ENCODE measurements at places on chromosomes 1 and 21.

GRCh38 chr1:116921301-116921885 lies 11.7 kb downstream of the PTGFRN start:
- no peak for DNase-seq

DNA sequence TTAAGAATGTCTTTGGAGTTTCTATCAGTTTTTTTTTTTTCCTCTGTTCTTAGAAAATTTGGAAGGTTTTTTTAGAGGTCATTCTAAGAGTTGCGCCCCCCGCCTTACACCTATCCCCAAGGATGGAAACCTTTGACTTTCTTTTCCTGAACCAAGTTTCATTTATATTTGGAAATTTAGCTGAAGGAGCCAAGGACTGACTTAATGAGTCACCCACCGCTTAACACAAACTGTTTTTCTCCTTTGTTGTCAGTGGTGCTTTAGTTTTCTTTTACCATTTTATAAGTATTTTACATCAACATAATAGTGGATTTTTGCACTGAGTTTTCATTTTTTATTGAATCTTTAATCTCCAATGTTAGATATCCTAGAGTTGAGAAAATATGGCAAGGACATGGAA lies 25.3 kb downstream of the USP25 start:
- DNase-seq, result no peak

DNA sequence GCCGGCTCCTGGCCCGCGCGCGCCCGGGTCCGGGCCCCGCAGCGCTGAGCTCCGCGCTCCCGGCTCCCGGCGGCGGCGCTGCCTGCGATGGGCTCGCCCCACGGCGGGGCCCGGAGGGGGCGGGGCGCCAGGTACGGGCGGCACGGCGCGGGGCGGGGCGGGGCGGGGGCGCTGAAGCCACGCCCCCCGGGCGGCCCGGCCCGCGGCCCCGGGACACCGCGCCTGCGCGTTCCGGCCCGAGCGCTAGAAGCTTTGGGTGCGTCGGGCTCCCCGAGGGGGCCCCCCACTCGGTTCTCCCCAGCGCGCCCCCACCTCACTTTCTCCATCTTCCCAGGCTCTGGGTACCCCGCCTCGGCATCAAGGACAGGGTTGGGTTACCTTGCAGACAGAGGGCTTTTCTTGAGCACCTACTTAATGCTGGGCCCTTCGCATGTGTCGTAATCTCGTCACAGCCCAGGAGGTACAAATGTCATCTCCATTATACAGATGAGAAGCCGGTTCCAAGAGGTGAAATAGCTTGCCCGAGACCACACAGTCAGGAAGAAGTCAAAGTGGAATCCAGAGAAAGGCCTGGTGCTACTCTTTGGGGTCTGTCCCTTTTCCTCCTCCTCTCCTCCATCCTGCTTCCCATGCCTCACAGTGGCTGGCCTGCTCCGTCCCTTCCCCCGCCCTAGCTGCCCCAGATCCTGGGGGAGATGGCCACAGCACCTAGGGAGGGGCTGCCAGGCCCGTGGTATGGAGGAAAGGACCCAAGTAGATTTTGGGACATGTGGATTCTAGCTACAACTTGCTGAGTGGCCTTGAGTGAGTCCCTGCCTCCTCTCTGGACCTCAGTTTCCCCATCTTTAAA lies 46.5 kb downstream of the RAP1GAP start:
- peak; percentile 93 for DNase-seq

DNA sequence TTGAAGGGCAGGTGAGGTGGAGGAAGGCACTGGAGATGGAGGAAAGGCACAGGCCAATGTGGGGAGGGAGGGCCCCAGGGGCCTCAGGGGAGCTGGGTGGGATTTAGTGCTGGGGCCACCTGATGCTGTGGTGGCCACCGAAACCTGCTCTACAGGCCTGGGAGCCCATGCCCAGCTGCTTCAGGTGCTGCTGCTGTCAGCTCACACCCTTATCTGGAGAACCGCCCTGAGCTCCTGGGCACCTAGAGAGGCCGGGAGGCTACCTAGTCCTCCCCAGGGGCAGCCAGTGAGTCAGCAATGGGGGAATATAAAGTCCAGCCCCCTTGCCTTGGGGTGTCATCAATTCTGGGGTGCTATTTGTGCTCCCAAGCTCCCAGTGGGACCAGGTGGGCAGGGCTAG lies 12.2 kb downstream of the FAM131C start:
- no peak for DNase-seq

DNA sequence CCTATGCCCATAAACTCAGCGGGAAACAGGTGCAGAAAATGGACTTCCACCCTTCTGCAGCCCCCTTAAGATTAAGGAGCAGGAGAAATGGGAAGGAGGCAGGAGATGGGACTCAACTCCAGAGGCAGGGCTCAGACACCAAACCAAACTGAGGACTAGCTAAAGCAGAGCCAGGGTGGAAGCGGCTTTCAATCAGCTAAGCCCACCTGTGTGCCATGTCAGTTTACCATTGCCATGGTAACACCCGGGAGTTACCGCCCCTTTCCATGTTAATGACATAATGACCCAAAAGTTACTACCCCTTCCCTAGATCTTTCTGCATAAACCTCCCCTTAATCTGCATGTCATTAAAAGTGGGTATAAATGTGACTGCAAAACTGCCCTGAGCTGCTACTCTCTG lies 653.5 kb downstream of the PTPRU start:
- no peak for DNase-seq

- DNase-seq, result no peak
Observed at GRCh38 chr1:168821434-168821833, 92.4 kb upstream of the DPT start.

GRCh38 chr21:27818847-27819246 lies 852.0 kb upstream of the ADAMTS5 start:
- DNase-seq, result no peak

DNA sequence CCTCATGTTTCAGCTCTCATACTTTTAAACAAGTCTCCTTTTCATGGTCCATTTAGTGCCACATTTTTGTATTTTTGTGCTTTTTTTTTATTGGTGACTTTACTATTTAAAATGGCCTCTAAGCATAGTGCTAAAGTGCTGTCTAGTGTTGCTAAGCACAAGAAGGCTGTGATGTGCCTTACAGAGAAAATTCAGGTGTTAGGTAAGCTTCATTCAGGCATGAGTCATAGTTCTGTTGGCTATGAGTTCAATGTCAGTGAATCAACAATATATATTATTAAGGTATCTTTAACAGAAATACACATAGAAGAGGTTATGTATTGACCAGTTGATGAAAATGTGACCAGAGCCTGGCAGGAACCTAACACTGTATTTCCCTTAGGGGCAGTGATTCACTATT lies 12.8 kb upstream of the FUBP1 start:
- DNase-seq, result no peak

DNA sequence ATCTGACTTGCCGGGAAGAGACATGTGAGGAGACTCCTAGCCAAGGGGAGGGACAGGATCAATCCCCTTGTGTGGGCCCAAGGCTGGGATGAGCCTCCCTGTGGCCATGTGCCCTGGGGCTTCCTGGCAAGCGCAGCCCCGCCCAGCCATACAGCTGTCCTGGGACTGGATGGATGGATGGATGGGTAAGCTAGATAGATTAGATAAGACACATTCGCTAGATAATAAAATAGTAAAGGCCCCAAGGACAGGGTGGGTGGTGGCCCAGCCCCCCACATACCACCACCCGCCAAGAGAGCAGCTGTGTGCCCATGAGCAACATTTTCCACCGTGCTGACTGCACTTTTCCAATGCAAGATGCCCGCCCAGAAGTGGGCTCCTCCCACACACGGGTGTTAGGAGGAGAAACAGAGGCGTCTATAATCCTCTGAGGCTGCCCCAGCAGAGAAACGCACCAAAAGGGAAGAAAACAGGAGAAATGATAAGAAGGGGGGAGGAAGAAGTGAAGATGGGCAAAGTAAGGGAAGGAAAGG lies 25.1 kb downstream of the ZBTB17 start:
- DNase-seq, result no peak

DNA sequence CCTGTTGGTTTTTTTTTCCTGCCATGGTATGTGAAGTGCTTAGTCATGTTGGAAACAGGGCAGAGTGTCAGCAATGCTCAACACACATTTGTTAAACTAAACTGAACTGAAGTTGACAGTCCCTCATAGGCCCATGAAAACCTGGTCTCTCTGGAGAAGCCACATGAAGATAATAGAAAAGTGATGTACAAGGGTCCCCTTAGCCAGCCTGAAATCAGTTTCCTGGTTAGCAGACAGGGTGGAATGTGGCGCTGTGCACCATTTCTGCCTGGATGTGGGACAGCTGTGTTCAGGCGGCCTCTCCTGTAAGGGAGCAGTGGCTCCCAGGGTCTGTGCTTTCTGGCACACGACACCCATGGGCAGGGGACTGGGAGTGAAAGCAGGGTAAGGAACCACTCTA lies 9.9 kb upstream of the CHI3L1 start:
- no peak for DNase-seq

DNA sequence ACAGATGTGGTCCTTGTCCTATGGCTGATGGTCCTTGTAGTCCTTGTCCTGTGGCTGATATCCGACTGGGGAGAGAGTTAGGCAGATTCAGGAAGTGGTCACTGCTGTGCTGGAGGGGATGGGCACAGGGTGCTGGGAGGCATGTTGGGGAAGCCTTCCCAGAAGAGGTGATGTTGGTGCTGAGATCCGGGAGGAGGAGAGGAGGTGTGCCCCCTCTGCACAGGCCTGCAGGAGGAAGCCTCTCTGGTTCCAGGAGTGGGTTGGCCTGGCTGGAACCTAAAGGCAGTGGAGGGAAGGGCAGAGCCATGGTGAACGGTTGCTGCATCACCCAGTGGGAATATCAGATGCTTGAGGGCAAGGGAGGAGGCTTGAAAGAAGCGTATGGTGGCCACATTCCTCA lies 14.7 kb downstream of the COQ8A start:
- DNase-seq, result no peak

GRCh38 chr1:201603613-201604232 lies 64.8 kb downstream of the NAV1 start:
- no peak for DNase-seq

DNA sequence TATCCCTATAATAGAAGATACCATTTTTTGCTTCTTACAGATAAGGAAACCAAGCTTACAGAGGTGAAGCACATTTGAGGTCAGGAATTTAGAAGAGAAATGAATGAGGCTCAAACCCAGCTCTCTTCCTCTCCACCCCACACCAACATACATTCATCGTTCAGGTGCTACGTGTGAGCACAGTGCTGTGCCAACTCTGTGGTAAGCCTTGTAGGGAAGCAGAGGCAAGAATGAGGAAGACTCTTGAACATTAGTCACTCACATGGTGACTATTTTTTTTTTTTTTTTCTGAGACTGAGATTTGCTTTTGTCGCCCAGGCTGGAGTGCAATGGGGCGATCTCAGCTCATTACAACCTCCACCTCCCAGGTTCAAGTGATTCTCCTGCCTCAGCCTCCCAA lies 314.0 kb downstream of the NTNG1 start:
- DNase-seq, result no peak

DNA sequence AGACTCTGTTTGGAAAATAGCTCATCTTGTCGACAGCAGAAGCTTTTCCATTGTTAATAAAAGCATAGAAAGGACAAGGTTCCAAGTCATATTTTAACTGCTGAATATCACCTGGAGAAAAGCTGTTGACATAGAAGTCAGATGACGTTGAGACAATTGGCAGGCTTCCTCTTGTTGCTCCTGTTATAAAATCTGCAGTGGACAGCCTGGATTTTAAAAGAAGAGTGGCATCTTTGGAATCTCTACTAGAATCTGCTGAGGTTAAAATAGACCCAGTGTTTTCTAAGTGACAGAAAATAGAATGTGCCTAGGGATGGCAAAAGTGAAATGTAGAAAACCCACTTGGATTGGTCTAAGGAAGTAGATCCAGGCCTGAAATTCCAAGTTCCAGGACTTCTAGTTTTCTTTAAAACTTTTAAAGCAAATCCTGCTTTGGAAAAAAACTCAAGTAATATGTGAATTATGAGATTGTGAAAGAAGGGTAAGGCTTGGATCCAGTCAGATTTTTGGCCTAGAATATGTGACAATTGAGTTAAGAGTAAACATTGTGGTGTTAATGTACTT lies 53.6 kb upstream of the NEXN start:
- DNase-seq, result no peak

DNA sequence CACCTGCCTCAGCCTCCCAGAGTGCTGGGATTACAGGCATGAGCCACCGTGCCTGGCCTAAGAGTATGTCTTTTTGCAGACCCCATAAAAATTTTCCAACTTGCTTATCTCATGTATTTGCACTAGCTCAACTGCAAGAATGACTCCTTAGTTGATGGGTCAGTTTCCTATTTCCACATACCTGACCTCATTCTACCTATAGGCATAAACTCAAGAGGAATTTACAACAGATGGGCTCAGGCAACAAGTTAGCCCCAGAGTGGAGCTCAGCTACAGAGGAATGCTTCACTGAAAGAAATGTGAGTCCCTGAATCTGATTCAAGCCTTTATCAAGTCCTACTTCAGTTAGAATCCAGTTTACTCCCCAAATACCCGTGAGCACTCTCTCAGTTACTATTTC lies 5.3 kb upstream of the SLC37A1 start:
- no peak for DNase-seq

- peak; percentile 38 for DNase-seq
Observed at GRCh38 chr1:204362984-204363334, 3.2 kb upstream of the PLEKHA6 start.

DNA sequence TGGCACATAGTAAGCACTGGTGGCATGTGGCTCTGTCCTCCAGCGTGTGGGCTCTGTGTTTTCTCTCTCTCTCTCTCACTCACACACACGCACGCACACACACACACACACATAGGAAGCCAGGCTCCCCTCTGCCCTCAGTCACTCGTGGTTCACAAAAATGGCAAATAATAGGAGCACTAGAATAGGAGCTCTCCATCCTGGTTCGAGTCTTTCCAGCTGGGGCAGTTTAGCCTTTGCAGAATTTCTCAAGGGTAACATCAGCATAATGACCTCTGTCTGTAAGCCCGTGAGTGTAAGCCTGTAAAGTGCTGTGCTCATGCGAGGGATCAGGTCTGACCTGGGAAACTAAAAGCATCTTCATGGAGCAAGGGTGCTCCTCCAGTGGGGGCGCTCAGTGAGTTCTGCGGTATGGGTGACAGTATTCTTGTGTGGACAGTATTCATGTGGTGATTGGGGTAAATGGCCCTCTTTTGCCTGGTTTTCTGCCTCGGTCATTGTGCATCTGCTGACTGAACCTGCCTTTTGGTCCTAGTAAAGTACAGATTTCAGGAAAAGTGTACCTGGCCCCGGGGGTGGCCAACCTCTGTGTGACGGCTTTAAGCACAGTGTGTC lies 842 bp upstream of the ZC3H12A start:
- DNase-seq, result no peak

- peak; percentile 73 for DNase-seq
Observed at GRCh38 chr1:224851210-224851847, 78.1 kb upstream of the DNAH14 start.

- DNase-seq, result no peak
Observed at GRCh38 chr21:14889080-14889810, 175.6 kb downstream of the NRIP1 start.

DNA sequence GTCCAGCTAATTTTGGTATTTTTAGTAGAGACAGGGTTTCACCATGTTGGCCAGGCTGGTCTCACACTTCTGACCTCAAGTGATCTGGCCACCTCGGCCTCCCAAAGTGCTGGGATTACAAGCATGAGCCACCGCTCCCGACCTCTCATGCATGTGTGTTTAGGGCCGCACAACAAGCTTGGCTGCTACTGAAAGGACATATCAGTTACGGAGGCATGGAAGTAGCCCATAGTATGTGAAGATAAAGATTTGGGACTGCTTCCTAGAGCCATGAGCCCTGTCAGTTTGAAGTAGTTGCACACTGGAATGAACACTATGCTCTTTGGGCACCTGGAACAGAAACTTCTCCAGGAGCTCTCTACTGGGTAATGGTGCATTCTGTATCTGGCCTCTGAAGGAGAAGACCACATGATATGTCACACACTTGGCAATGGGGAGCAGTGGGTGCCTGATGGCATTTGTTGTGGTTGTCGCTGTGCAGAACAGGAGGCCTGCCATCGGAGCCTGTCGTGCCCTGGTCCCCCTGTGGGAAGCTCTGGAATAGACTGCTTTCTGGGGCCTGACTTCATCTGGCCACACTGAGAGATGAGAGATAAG lies 144.7 kb upstream of the KIF26B start:
- no peak for DNase-seq

Data from neural progenitor cell (in vitro differentiated cells).